Activated CD8-positive, alpha-beta memory T cell treated with anti-CD3 and anti-CD28 coated beads for 24 hours (primary cell): ENCODE measurements at places on chromosomes 4 and X.

GRCh38 chr4:8598391-8599090, 6.0 kb downstream of the CPZ start:
- DNase-seq, result no peak

DNA sequence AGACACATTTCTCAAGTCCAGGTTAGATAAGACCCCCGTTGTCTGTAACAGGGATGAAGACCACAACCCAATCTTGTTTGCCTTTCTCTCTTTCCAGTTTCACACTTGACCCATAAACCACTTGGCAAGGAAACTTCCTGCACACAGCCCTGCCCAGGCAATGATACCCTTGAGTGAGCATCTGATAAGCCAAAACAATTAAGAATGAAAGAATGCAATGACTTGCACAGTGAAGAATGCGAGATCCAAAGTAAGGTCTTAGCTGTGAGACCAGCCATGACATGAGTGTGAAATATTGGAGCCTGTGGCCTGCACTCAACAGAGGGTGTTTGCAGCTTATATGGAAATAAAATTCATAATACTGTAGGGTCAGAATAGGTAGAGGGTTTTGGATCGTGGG, 37.9 kb upstream of the MXRA5 start:
- no peak for DNase-seq

- DNase-seq, result no peak
Measured at GRCh38 chr4:92455951-92456350, 152.2 kb downstream of the GRID2 start.

DNA sequence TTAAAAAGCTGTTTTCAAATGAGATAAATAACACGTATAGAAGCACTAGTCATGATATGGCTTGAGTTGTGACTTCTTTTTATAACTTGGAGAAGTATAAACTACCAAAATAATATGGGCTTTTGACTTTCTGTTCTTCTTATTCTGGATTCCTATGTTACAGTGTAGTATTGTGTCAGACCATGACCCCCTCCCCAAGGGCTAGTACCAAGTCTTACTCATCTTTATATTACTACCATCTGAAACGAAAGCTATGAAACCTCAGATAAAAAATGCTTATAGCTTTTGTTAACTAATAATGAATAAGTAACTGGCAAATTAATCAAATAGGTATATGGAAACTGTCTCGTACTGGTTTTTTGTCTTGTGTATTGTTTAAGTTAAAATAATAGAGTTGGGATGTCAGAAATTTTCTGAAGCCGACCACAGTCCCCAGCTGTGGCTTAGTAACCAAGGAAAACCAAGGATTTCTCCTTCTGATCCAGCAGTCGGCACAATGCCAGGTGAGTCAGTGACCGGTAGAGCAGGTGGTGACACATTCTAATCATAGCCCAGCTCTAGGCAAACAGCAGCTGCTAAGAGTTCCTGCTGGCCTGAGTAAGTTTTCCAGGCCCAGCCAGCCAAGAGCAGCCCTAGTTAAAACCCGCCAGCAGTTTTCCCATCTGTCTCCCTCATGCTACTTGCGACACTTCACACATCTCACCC, 163.3 kb upstream of the PRDX4 start:
- DNase-seq, result no peak

DNA sequence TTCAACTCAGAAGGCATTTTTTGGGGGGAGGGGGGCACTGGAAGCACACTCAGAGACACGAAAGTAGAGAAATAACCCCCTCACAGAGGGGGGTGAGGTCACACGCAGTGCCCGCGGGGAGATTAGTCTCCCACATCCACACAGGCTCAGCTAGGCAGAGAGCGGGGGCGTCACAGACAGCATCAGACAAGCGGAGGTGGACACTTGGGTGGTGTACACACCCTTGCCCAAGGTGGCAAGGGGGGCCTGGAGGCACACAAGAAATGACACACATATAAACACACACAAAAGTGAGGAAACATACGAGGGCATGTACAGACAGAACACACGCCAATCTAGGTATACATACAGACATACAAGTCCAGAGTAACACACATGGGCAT, 637 bp upstream of the SYN1 start:
- no peak for DNase-seq

- DNase-seq, result peak; percentile 68
Measured at GRCh38 chr4:150960818-150961217, 54.3 kb downstream of the LRBA start.
